NCI-H2029 treated with DMSO at 0.1 percent for 48 hours (cell line): ENCODE measurements at places on chromosomes 16 and 17.

GRCh38 chr17:10117581-10118001 is 80.8 kb downstream of the GAS7 start:
- no peak for DNase-seq

GRCh38 chr17:5702951-5703510 is 118.7 kb upstream of the NLRP1 start:
- DNase-seq = no peak

- no peak for DNase-seq
These were observed 24.3 kb downstream of the ITGB3 start for GRCh38 chr17:47277921-47278320.

DNA sequence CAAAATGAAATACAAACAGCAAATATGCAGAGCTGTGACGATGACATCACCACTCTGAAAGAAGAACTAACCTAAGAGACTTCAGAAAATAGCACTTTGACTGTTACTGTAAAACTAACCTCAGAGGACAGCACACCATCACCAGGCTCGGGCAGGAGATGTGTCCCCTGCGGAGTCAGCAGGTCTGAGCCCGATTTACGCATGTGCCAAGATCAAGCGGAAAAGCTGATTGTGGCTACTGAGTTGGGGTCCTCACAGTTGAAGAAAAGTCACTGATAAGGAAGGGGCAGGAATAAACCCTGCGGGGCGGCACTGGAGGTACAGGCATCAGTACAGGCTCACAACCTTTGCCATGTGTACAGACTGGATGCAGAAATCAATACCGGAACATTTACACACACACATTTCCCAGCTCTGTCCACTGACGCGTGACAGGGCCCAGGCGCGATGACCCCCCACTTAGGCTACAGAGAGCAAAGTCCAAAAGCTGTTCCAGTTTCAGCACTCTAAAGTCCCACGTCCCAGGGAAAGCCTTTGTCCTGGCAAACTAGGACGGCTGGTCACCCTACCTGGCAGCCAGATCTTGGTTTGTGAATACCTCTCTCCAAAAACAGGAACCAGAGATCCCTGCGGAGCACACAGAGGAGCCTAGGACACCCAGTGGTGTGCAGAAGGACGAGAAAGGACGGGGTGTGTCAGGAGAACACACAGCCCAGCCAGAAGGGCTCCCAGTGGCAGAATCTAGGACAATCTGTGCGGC is 21.5 kb downstream of the TRAP1 start:
- no peak for DNase-seq

- DNase-seq = no peak
These were observed 85.0 kb upstream of the ATF7IP2 start for GRCh38 chr16:10300905-10301304.

- no peak for DNase-seq
These were observed 1.9 kb upstream of the GRB7 start for GRCh38 chr17:39735882-39736281.

- DNase-seq = no peak
These were observed 132.2 kb upstream of the MPHOSPH6 start for GRCh38 chr16:82302042-82302727.

DNA sequence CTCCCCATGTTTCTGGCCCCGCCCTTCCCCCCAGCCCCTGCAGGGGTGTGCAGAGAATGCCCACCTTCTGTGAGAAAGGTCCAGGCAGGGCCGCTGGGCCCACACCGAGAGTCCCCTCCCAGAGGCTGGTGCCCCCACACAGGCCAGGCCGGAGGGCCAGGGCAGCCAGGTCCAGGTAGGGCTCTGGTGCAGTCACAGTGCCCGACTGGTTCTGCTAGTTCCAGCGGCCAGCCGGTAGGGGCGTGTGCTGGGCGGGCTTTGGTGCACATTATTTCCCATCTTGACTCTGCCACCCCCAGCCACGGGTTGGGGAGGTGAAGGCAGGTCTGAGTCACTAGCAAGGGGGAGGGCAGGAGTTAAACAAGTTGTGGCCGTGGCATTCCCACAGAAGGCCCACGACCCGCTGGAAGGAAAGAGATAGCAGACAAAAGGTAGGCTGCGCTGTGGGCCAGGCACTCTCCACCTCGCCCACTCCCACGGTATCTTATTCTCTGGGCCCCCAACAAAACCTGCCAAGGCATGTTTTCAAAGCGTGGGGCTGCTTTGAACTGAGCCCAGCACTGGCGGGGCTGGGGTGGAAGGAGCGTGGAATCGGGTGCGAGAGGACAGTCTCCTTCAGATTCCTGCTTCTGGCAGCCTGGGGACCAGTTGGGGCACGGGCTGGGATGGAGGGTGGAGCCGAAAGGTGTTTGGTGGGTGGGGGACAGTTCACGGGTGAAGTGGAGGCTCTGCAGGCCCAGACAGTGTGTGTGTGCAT is 1.9 kb downstream of the EPN3 start:
- no peak for DNase-seq

GRCh38 chr17:2395258-2396181 is 5.3 kb downstream of the MNT start:
- DNase-seq = no peak

DNA sequence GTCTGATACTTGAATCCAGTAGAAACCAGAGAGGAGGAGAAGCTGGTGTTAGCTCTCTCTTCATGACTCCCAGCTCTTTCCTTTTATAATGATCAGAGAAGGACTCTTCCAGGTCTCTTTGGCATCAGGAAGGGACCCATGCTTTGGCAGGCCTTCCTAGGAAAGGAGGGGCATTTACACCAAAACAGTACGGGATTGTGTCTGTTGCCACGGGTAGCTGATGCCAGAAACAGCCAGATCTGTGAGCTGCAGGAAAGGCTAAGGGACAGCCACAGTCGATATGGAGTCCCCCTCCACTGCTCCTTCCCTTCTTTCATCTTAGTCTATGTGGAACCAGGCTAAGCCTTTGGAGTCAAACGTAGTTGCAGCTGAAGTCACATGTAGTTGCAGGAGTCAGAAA is 9.3 kb downstream of the CEP295NL start:
- DNase-seq = no peak

DNA sequence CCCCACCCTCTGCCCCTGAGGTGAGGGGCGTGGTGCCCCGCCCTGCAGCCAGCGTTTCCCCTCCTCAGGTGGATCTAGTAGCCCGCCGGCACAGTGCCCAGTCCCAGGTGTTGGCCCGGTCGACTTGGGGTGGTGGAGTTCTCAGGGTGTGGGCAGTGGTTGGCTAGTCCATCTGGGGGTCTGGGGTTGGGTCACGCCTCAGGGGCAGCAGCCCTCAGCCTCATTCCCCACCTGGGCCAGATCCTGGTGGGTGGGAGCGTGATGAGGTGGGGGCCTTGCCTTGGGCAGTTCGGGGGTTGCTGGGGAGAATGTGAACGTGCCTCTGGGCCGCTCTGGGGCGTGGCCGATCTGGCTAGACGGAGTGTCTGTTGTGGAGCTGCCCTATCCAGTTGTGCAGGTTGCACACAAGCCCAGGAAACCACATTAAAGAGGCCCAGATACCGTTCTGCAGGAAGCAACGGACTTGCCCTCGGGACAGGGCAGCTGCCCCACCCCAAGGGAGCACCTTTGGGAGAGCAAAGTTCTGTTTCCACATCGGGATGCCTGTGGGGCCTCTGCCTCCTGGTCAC is 32.0 kb downstream of the GSE1 start:
- no peak for DNase-seq

DNA sequence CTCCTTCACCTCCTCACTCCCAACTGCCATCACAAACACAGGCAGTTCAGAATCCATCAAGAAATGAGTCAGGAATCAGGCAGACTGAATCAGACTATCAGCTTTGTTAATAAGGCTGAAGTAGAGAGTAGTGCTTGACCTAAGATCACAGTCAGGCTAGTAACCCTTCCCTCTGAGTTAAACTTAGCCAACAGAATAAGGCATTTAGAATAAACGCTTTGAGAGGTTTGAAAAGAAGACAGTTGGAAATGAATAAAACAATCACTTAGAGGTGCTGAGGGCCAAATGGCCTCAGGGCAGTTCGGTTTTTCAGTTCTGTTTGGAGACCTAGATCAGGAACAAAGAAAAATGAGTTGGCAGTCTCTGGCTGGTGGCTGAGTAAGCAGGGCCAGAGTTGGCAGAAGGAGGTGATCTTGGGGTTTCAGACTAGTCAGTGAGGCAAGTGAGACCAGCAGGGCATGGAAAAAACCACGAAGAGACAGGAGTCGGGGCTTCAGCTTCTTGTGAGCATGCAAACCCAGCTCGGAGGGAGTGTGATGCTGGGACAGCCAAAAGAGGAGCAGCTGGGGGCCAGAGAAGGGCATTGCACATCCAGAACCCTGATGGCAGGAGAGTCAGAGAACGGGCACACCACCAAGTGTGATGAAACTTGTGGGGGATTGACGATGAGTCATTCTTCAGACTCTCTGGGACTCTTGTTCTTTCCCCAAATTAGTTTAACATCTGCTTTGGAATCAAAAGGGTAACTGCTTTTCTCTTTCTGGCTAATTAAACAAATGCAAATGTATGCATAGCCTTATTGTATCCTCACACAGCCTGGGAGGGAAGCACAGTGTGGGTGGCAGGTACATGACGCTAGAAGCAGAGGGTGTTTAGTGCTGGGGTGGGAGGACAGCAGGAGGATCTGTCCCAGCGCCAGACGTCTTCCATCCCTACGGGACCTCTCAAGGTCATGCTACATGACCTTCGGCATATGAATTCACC is 54.8 kb downstream of the SPECC1 start:
- DNase-seq = no peak

DNA sequence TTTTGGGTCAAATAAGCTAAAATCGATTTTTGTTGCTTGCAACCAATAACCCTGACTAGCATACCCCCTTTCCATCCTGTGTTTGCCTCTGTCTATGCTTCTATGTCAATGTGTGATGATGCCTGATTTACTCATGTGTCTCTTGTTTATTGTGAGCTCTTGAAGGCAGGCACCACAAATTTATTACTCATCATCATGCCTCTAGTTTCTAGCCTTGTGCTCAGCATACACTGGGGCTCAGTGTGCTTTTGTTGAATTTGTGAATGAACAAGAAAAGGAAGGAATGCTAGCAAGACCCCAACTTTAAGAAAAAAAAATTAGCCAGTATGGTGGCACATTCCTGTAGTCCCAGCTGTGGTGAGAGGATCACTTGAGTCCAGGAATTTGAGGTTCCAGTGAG is 119.1 kb upstream of the GPR139 start:
- no peak for DNase-seq

DNA sequence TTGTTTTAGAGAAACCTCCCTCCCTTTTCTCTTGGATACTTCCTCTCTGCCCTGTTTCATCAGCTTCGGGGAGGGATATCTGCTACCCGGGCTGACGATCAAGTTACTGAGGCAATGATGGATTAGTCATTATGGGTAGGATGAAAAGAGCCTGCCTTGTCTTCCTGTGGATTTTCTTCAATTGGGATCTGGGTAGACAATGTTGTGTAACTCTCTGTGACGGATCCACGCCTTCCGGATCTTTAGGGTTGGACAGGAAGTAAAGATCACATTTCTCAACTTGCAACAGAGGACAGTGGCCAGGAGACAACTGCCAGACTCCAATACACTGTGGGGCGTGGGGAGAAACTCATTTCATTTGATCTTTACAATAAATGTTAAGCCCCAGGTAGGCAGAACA is 11.3 kb upstream of the CHST6 start:
- DNase-seq = no peak

GRCh38 chr16:59849716-59850115 is 1115.6 kb upstream of the GOT2 start:
- DNase-seq = no peak

- DNase-seq = no peak
These were observed 153.2 kb upstream of the KCNJ18 start for GRCh38 chr17:21539146-21539545.

DNA sequence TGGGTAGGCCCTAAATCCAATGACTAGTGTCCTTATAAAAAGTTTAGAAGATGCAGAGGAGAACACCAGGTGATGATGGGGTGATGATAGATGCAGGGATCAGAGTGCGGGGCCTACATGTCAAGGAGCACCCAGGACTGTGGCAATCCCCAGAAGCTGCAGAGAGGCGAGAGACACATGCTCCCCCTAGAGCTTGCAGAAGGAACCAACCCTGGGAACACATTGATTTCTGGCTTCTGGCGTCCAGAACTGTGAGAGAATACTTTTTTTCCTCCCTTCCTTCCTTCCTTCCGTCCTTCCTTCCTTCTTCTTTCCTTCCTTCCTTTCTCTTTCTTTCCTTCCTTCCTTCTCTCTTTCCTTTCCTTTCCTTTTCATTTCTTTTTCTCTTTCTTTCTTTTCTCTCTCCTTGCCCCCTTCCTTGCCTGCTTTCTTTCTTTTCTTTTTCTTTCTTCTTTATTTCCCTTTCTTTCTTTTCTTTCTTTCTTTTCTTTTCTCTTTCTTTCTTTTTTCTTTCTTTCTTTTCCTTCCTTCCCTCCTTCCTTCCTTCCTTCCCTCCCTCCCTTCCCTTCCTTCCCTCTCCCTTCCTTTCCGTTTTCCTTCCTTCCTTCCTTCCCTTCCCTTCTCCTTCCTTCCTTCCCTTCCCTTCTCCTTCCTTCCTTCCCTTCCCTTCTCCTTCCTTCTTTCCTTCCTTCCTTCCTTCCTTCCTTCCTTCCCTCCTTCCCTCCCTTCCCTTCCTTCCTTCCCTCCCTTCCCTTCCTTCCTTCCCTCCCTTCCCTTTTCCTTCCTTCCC is 134.3 kb downstream of the HAPSTR1 start:
- DNase-seq = no peak

GRCh38 chr17:76996741-76997694 is 128.8 kb downstream of the MGAT5B start:
- no peak for DNase-seq

- peak; percentile 56 for DNase-seq
These were observed 258.6 kb downstream of the CBLN1 start for GRCh38 chr16:49023050-49023449.

DNA sequence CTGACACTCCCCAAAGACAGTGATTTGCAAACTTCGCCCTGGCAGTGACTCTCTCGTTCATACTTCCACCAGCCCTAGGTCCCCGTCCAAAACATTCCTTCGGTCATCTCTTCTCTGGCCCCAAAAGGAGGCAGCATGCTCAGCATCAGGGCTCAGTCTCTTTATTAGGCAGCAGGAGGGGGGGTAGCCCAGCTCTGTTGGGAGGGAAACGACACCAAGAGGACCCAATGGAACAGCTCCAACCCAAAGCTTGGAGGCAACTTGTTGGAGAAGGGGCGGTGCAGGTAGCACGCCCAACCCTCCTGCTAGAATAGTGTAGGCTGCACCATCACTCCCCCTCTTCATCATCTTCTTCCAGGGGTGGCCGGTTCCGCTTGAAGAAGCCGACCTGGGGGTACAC is 8.4 kb upstream of the FAM171A2 start:
- DNase-seq = no peak

GRCh38 chr17:12053552-12053951 is 32.9 kb downstream of the MAP2K4 start:
- DNase-seq = no peak

GRCh38 chr17:72332367-72332766 is 211.5 kb downstream of the SOX9 start:
- DNase-seq = no peak
